Peyer's patch (tissue), 4 donors: ENCODE measurements at places on chromosomes 7 and 10.

DNA sequence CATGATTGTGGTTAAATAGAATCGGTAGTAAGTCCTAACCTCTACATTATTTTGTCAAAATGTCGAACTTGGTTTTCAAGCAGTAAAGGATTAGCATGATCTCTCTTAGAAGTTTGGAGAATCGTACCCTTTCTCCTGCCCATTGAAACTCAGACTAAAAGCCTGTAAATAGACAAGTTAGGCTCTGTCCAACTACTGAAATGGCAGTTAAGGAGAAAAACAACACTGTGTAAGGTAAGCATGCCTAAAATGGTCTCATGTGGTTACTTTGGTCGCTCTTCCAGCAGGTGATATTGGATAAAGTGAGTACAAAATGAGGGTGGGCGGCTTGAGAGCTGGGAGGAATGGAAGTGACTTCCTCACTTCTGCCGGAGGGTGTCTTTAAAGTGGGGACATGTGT, 25.0 kb downstream of the SEC61A2 start:
- no peaks in the 10 kb centered on the region for H3K27me3 ChIP-seq
- no peak overlapping the region for H3K27ac ChIP-seq
- DNase-seq: no peak
- no peaks in the 10 kb centered on the region for H3K4me1 ChIP-seq
- H3K4me3 ChIP-seq: no peak overlapping the region

DNA sequence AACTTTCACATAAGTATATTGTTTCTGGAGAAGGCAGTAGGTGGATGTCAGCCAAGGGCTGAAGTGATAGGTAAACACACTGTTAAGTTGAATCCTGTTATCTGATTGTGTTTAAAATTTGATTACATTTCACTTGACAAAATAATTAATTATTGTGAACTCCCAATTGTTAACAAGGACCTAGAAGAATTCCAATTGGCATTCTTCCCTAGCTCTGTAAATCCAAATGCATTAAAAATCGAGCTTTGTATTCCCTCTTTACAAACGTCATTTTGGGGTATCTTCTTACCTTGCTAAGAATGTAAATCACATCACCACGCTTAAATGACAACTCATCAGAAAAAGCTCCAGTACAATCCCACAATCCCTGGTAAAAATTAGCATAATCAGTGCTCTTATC, 179.9 kb downstream of the SKAP2 start:
- no peak for DNase-seq
- no peak overlapping the region for H3K4me3 ChIP-seq
- H3K4me1 ChIP-seq: no peaks in the 10 kb centered on the region
- no peaks in the 10 kb centered on the region for H3K36me3 ChIP-seq
- H3K27ac ChIP-seq: no peak overlapping the region

DNA sequence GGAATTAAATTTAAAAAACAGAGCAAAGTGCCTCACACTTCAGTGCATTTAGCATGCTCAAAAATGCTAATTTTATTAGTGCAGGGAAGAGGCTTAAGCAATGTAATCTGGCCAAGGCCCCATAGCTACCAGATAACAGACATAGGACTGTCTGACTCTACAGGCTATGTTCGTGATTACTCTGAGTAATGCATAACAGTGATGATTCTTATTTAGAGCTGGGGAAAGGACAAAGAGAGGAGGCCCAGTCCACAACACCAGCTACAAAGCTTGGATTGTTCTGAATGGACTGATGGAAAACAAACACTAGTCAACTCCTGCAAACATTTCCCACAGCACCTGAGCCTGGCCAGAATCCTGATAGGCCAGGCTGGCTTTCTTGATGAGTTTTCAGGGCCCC, 8.4 kb upstream of the CH25H start:
- H3K36me3 ChIP-seq: no peaks in the 10 kb centered on the region
- no peaks in the 10 kb centered on the region for H3K27me3 ChIP-seq
- no peak for DNase-seq
- no peak overlapping the region for H3K27ac ChIP-seq
- H3K4me3 ChIP-seq: no peak overlapping the region

- H3K4me3 ChIP-seq: no peak overlapping the region
- no peaks in the 10 kb centered on the region for H3K27me3 ChIP-seq
- no peaks in the 10 kb centered on the region for H3K36me3 ChIP-seq
- H3K4me1 ChIP-seq: no peaks in the 10 kb centered on the region
- no peak overlapping the region for H3K27ac ChIP-seq
Measured at GRCh38 chr7:134175334-134176036, 48.3 kb downstream of the LRGUK start.

DNA sequence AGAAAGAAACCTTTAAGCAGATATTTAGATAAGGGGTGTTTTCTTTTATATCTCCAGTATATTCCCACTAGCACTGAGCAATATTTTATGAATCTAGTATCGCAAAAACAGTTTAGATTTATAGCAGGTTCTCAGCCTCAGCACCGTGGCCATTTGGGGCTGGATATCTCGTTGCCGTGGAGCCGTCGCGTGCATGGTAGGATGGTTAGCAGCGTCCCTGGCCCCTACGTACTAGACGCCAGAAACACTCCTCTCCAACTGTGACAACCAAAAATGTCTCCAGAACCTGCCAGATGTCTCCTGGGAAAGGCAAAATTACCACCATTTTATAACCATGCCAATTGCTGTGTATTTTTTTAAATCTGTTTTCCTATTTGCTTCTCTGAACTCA, 172.9 kb downstream of the CACNB2 start:
- H3K36me3 ChIP-seq: no peaks in the 10 kb centered on the region
- H3K4me3 ChIP-seq: no peak overlapping the region
- H3K27ac ChIP-seq: no peak overlapping the region
- no peaks in the 10 kb centered on the region for H3K4me1 ChIP-seq

DNA sequence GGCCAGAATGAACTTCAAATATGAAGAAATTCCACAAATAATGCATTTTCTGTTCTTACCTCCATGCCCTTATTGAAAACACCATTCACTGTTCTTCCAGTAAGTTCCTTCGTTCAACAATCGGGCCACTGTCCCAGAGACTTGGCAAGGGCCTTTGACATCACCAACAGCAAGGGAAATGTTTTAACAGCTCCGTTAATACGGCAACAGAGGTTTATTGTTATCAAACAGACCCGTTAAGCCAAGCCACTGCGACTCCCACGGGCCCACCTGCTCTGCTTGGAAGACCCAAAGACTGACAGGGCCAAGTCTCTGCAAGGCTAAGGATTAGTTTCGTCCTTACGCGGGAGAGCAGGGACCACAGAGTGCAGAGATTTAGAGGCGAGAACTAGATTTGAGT, 43.4 kb upstream of the LYZL1 start:
- no peaks in the 10 kb centered on the region for H3K36me3 ChIP-seq
- H3K4me3 ChIP-seq: no peak overlapping the region
- H3K4me1 ChIP-seq: no peaks in the 10 kb centered on the region

DNA sequence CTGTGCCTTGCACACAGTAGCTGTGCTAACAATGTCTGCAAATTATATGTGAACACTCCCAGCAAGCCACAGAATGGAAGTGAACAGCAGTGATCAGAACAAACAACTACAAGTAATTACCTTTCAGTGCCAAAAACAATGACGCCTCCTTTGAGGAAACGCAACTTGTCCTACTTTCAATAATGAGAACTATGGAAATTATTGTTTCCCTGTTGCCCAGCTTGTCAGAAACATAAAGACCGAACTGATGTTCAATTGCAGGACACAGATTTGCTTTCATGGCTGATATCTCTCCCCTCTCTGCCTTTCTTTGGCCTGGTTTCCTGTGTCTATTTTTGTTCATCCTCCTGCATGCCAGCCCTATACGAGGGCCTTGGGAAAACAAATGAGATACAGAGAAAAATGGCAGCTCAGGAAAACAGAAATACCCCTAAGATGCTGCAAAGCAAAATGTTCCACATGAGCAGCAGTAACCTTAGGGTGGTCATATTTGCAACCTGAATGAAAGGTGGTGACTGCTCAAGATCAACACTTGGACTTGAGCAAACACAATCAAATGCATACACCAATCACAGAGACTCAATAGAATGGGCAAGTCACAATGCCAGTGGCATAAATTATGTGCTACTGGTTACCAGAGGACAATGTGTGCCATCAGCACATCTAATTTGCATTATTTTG, 26.8 kb downstream of the COBL start:
- no peaks in the 10 kb centered on the region for H3K4me1 ChIP-seq
- no peak overlapping the region for H3K4me3 ChIP-seq
- peak overlapping the region; percentile 89 for H3K27ac ChIP-seq
- H3K27me3 ChIP-seq: no peaks in the 10 kb centered on the region
- DNase-seq: no peak
- no peaks in the 10 kb centered on the region for H3K36me3 ChIP-seq

GRCh38 chr7:151432658-151433521, 7.1 kb downstream of the CRYGN start:
- no peak for DNase-seq
- H3K4me3 ChIP-seq: no peak overlapping the region
- no peaks in the 10 kb centered on the region for H3K27me3 ChIP-seq
- H3K27ac ChIP-seq: peak overlapping the region; percentile 38

- H3K4me1 ChIP-seq: peaks cover 4% of the 10 kb centered on the region
- no peak overlapping the region for H3K27ac ChIP-seq
- H3K4me3 ChIP-seq: no peak overlapping the region
- DNase-seq: peak; percentile 9
Measured at GRCh38 chr10:43282881-43283280, 16.0 kb upstream of the RASGEF1A start.

- no peak overlapping the region for H3K27ac ChIP-seq
- no peak overlapping the region for H3K4me3 ChIP-seq
- DNase-seq: no peak
Measured at GRCh38 chr7:90383861-90384260, 19.4 kb upstream of the CLDN12 start.

- no peaks in the 10 kb centered on the region for H3K4me1 ChIP-seq
- DNase-seq: no peak
- no peaks in the 10 kb centered on the region for H3K27me3 ChIP-seq
- no peak overlapping the region for H3K4me3 ChIP-seq
Measured at GRCh38 chr10:29619241-29619669, 15.5 kb downstream of the SVIL start.

DNA sequence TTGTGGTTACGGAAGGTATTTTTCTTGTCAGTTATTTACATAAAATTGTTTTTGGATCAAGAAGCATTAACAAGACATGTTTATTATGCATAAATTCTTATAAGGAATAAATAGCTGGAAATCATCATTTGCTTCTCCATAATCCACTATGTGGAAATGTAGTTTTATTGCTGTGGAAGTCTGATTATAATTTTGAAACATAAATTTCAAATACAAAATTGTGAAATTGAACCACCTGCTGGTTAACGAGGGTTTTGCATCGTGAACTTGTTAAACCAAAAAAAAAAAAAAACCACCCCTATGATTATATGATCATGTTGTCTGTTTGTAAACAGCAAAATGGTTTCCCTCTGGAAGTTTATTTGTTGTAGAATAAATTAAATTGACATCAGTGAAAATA, 25.9 kb downstream of the ABRAXAS2 start:
- no peaks in the 10 kb centered on the region for H3K4me1 ChIP-seq
- H3K27me3 ChIP-seq: no peaks in the 10 kb centered on the region
- no peak for DNase-seq
- no peak overlapping the region for H3K4me3 ChIP-seq
- no peak overlapping the region for H3K27ac ChIP-seq

- H3K4me3 ChIP-seq: no peak overlapping the region
- no peaks in the 10 kb centered on the region for H3K4me1 ChIP-seq
- no peak overlapping the region for H3K27ac ChIP-seq
- no peaks in the 10 kb centered on the region for H3K36me3 ChIP-seq
Measured at GRCh38 chr10:84537447-84537931, 209.1 kb downstream of the CCSER2 start.

- DNase-seq: no peak
- H3K36me3 ChIP-seq: no peaks in the 10 kb centered on the region
- H3K27ac ChIP-seq: no peak overlapping the region
- H3K4me1 ChIP-seq: no peaks in the 10 kb centered on the region
- no peaks in the 10 kb centered on the region for H3K27me3 ChIP-seq
Measured at GRCh38 chr10:57986422-57986821, 281.3 kb downstream of the IPMK start.

GRCh38 chr10:120005207-120006201, 113.0 kb downstream of the SEC23IP start:
- H3K27ac ChIP-seq: no peak overlapping the region
- H3K4me1 ChIP-seq: no peaks in the 10 kb centered on the region
- H3K27me3 ChIP-seq: no peaks in the 10 kb centered on the region
- H3K4me3 ChIP-seq: no peak overlapping the region
- H3K36me3 ChIP-seq: no peaks in the 10 kb centered on the region

GRCh38 chr10:129350690-129351089, 116.4 kb upstream of the MGMT start:
- DNase-seq: no peak
- H3K27me3 ChIP-seq: no peaks in the 10 kb centered on the region
- no peak overlapping the region for H3K4me3 ChIP-seq
- H3K36me3 ChIP-seq: no peaks in the 10 kb centered on the region

DNA sequence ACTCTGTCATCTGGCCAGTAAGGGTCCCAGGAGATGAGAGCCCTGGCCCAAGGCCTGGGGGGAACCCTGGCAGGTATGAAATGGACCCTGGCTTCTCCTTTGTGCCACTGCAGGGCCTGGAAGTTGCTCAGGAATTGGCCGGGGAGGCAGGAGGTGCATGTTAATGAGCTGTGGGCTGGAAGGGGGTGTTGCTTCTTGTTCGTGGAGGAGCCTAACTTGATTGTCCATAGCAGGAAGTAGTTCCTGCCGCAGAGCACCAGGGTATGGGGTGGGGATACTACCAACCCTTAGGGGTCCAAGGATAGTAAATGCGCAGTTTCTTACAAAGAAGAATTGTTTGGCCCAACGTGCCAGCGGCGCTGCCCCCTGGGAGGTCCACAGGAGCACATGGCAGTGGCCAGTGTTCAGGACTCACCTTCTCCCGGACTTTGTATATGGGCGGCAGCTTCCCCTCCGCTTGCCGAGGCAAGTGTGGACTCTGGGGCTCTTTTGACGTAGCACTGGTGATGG, 21.5 kb downstream of the TEX36 start:
- H3K4me3 ChIP-seq: no peak overlapping the region
- H3K36me3 ChIP-seq: no peaks in the 10 kb centered on the region
- no peaks in the 10 kb centered on the region for H3K4me1 ChIP-seq
- H3K27me3 ChIP-seq: no peaks in the 10 kb centered on the region
- no peak for DNase-seq

GRCh38 chr10:83075815-83076355, 1063.4 kb upstream of the GHITM start:
- DNase-seq: no peak
- H3K4me3 ChIP-seq: no peak overlapping the region
- H3K4me1 ChIP-seq: no peaks in the 10 kb centered on the region
- H3K36me3 ChIP-seq: no peaks in the 10 kb centered on the region

GRCh38 chr10:87930934-87931835, 67.8 kb downstream of the PTEN start:
- no peak for DNase-seq
- H3K27me3 ChIP-seq: no peaks in the 10 kb centered on the region
- H3K36me3 ChIP-seq: peaks cover 30% of the 10 kb centered on the region
- no peaks in the 10 kb centered on the region for H3K4me1 ChIP-seq

DNA sequence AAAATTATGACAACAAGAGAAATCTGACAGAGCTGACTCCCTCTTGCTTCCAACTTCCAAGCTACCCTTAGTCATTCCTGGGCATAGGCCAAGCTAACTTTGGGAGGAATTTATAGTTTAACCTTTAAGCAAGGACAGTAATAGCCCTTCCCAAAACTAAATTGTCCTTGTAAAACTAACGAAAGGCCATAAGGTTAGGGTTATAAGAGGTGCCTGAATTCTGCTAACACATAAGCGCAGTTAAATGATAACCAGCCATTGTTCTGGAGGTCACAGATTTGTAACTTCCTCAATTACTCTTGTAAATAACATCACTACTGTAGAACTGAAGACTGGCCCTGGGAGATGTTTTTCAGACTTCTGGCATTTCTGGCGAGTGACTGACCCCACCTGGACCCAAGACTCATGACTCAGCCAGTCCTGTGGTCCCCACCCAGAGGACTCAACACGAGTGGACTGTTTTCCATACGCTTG, 481.2 kb downstream of the KCNMA1 start:
- no peak overlapping the region for H3K4me3 ChIP-seq
- no peaks in the 10 kb centered on the region for H3K36me3 ChIP-seq
- no peaks in the 10 kb centered on the region for H3K27me3 ChIP-seq
- no peak for DNase-seq
- no peak overlapping the region for H3K27ac ChIP-seq
- H3K4me1 ChIP-seq: peaks cover 3% of the 10 kb centered on the region
